Urinary bladder (tissue), 4 donors: ENCODE measurements at places on chromosomes 5 and 9.
A peak's percentile ranks its signal among the peaks of the same experiment; 100 is the strongest.

DNA sequence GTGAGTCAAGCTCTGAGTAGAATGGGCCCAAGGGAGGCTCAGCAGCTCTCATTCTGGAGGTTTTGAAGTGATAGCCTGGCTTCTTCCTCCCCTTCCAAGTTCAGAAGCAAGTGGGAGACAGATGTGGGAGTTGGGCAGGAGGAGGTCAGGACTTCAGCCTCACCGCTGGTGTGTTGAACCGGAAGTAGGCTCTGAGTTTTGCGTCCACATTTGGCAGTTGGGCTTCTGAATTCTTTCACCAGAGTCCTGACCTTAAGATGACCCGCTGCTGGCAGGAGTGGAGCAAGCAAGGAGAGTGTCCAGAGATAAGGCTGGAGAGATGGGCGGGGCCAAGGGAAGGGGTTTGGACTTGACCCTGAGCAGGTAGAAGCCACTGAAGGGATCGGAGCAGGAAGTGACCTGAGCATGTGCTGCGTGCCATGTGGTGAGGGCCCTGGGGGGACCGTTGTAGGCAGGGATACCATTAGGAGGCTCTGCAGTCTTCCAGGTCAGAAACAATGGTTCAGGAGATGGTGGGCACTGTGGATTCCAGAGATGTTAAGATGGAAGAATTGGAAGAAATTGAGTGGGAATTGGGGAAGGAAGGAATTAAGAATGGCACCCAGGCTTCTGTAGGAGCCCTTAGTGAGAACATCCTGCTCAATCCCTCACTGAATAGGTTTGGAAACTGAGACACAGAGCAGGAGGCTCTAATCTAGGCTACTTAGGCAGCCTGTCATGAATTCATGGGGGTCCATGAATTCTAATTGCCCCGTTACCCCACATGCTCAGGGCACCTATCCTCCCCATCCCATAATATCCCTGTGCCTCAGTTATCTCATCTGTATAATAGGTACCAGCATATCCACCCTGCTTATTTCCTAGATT is 25.9 kb downstream of the GALNT12 start:
- no peak for DNase-seq

DNA sequence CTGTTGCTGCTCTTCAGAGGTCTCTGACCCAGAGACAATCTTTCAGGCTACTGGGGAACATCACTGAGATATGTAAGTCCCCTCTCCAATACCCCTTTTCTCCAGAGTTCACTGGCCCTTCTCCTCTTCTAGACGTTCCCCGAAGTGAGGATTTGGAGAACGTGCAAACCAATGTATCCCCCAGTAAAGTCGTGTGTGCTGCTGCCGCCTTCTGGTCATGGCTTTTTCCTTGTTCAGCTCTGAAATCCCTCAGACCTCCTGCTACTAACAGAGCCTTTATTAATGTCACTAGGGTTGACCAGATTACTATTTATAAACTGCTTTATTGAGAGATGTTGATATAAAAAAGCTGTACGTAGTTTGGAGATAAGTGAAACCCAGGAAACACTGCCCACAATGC is 1028.6 kb downstream of the CDH9 start:
- no peak for DNase-seq

GRCh38 chr9:130565792-130566191 is 13.6 kb upstream of the FUBP3 start:
- no peak for DNase-seq

GRCh38 chr9:110638381-110638954 is 30.1 kb upstream of the MUSK start:
- no peak for DNase-seq

DNA sequence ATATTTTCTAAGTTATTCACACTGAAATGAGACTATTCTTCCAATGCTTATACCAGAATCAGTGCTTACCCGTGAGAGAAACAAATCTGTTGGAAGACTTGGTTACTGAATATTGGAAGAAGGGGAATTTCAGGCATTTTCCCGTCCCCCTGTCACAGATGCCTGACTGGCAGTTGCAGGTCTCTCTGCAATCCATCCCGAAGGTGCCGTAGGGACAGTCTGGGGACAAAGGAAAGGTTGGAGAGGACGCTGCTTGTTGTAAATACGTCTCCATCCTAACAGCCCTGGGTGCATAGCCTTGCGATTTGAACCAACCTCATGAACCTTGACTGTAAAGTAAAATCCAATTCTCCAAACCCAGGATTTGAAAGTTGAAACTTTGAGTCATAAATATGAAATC is 3.5 kb downstream of the ESM1 start:
- no peak for DNase-seq

- DNase-seq: no peak
Observed at GRCh38 chr9:132411091-132411508, 1.1 kb downstream of the CFAP77 start.

DNA sequence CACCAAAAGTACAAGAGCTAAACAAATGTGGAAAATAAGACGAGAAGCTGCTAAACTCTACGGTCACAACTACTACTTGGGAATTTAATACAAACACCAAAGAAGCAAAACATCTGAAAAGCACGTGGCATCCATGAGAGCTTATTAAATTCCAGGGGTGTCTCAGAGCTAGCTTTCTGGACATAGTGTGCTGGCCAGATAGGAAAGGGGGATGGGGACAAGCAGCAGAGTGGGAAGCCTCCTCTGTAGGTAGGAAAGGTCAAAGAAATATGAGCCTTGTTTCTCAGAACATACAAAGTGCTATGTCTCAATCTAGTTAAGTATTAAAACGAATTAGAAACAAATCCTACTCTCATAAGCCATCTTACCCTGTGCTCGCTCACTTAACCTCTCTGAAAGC is 51.3 kb upstream of the GOLPH3 start:
- no peak for DNase-seq

DNA sequence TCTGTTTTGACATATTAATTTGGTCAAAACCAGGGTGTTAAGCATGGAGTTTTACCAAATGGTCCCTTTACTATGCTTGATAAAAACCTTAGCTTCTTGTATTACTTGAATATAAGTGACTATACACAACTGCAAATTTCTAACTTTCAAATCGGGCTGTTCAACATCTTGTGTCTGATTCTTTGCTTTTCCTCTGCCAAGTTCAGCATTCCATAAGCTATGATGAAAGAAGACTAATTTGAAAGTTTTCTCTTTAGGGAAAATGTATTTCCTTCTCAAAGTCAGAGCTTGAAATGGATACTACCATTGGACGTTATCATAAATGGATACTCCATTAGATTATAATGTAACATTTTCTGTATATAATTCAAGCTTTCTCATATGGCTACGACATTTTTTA is 792.9 kb downstream of the EFNA5 start:
- DNase-seq: no peak

DNA sequence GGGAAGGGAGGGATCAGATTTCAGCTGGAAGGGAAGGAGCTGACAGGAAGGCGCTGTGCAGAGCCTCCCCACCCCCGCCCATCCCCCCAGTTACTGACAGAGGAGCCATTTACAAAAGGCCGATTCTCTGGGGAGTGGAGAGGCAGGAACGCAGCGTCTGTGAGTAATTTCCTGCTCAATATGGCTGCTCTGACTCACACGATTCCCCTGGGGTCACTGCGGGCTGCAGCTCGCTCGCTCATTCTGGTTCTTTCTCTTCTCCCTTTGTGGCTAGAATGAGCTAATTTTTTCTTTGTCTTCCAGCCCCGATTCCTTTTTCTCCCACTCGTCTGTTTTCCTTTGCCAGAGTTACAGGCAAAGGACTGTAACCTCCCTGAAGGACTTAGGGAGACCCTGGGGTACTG is 28.8 kb downstream of the PTPA start:
- DNase-seq: peak; percentile 97

GRCh38 chr9:105735366-105735765 is 41.0 kb downstream of the TMEM38B start:
- no peak for DNase-seq

DNA sequence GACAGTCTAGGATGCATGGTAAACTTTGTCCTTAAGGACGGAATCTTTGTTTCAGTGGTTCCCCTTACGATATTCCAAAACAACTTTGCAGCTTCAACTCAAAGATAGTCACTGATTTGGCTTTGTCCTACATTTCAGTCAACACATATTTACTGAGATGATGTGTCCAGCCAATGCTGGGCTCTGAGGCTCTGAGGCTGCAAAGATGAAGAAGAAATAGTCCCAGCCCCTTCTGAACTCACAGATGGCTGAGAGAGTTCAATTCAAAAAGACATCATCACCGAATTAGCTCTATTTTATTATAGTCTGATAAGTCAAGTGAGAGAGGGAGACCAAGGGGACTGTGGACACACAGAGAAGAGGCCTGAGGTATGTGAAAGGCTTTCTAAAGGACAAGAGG is 544.0 kb downstream of the ACTL7B start:
- DNase-seq: no peak

GRCh38 chr9:89409466-89409865 is 88.4 kb downstream of the SEMA4D start:
- no peak for DNase-seq

DNA sequence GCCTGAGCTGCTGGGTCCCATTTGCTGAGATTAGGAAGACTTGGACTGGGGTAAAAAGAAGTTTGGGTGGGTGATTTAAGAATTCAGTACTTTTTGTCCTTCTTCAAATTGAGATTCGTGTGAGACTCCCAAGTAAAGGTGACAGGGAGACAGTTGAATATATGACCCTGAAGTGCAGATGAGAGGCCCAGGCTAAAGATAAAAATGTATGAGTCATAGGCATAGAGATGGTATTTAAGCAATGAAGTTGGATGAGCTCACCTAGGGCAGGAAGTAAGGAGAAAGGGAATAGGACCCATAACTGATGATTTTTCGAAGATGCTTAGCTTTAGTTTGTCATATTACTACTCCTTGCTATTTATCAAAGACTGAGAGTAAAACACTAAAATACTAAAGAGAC is 255.9 kb upstream of the ADRA1B start:
- DNase-seq: no peak

DNA sequence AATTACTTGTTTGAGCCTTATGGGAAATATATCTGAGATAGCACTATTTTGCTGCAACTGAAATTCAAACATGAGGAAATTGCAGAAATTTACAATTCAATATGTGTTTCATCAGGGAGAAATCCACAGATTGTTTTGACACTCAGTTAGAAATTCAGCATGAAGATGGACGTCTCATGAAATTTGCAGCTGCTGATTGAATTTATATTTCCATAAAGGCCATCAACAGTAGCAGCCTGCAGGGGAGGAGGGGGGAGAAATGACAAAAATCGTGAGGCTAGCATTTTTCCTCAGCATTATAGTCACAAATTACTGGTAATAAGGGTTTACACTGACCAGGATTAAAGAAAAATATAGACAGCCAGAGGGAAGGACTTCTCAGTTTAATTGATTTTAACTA is 81.0 kb downstream of the NDUFAF2 start:
- peak; percentile 11 for DNase-seq

DNA sequence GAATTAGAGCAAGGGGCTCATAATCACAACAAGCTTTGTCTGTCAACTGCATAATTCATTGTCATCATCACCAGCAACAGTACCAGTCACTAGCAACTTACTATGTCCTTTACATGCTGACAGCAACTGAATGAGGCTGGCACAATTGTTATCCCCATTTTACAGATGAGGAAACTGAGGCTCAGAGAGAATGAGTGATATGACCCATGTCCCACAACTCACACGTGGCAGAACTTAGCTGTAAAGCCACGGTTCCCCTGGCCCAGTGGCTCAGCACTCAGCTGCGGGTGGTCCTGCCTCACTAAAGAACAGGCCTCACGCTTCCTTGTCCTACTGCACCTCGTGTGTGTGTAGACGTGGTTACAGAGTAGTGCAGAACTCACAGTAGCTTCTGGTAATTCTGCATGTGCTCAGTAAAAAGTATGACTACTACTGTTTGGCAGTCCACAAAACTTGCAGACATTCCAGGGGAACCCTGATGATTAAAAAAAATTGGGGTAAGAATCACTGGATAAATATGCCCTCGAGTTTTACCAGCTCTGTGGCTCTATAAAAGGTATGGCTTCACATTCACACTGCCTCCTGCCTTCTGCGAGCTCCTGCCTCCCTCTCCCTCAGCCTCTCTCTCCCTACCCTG is 30.2 kb downstream of the AFAP1L1 start:
- DNase-seq: no peak

- DNase-seq: no peak
Observed at GRCh38 chr5:131206772-131207171, 36.0 kb downstream of the LYRM7 start.

GRCh38 chr5:41335596-41336181 is 122.4 kb upstream of the C6 start:
- no peak for DNase-seq

GRCh38 chr5:122252319-122252718 is 59.7 kb upstream of the SNCAIP start:
- no peak for DNase-seq

GRCh38 chr5:168843277-168844015 is 264.3 kb upstream of the PANK3 start:
- no peak for DNase-seq

GRCh38 chr5:84816746-84817547 is 432.3 kb upstream of the EDIL3 start:
- DNase-seq: no peak
